ENCODE measurements at places on chromosomes 11 and 22.

- DNase-seq: no peak
These were observed 81.6 kb upstream of the SEPTIN5 start for GRCh38 chr22:19632668-19633148.

- DNase-seq: no peak
These were observed 211.0 kb upstream of the DDI1 start for GRCh38 chr11:103825469-103825868.

- DNase-seq: no peak
These were observed 1134.1 kb upstream of the CCDC90B start for GRCh38 chr11:84420271-84420670.

DNA sequence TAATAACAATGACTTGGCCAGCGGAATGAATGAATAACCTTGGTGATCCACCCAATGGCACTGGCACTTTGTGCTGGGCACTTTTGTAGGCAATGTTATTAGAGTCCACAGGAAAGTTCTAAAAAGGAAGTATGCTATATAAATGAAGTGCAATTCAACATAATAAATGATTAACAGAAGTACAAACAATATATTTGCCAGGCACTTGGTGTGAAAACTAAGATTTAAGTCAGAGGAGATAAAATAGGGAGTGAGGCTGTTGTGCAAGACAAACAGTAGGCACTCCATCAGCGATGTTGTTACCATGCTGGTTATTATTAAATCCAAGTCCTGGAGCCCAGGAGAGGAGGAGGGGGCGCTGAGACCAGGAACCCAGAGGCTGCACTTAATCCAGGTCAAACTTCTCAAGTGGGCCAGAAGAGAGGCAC, 173.8 kb downstream of the LARGE1 start:
- no peak for DNase-seq

DNA sequence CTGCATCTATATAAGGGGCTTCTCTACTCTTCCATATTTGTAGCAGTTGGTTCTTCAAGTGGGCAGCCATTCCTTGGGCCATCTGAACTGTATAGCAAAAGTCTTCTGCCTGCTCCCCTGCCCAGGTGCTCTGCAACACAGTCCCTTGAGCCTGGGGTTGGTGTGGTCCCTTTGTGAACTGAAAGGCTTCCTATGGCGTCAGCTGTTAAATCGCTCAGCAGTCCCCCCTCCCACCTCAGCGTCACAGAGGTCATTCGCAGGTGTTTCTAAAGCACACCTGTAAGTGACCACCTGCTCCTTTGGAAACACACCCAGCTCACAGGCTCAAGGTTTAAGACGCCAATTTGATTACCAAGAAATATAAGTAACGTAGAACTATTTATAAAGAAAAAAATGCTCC, 37.0 kb downstream of the CYB5R2 start:
- DNase-seq: no peak

DNA sequence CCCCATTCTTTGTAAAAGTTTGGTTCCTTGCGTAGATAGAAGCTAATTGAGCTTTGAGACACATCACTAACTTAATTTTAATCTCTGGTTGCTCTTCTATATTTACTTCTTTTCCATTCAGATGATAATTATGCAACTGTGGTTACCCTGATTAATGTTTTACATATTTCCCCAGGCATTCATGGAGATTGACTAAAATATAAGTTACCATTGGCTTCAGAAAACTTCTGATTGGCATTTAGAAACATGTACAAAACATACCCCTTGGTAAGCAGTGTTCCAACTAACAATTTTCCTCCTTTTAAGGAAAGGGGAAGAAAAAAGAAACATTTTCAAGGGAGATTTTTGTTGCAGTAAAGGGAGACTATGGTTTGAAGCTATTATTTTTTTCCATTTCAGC, 43.9 kb downstream of the FAT3 start:
- no peak for DNase-seq

GRCh38 chr11:126216526-126217305, 5.1 kb downstream of the FAM118B start:
- no peak for DNase-seq
